ENCODE measurements at places on chromosomes 4 and X.
A peak's percentile ranks its signal among the peaks of the same experiment; 100 is the strongest.

- peak; percentile 3 for DNase-seq
Observed at GRCh38 chr4:157804986-157805385, 367.8 kb downstream of the GASK1B start.

DNA sequence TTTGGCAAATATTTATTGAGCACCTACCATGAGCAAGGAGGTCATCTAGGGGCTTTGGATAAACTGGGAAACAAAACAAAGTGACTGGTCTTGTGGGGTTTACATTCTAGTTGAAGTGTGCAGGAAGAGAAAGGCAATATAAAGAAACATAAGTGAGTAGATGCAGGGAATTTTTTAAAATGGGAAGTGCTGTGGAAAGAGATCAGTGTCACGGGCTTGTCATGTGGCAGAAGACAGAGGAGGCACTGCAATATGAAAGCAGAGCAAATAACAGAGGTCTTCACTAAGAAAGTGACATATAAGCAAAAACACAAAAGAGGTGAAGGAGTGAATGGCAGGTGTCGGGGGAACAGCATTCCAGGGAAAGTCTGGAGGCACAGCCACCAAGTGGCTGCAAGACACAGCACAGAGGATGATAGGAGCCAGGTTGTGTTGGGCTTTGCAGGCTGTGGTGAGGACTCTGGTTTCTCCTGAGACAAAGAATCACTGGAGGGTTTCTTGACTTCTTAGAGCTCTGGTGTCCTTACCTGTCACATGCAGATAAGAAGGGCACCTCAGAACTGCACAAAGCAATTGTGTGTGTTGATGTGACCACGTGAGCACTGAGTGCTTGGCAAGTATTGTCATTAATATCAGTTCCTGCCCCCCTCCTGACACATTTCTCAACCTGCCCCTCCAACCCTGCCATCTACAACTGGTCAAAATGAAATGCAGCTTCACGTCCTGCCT is 143.5 kb downstream of the TSPAN5 start:
- no peak for DNase-seq

- no peak for DNase-seq
Observed at GRCh38 chr4:165106518-165106917, 6.1 kb downstream of the TMEM192 start.

- DNase-seq, result no peak
Observed at GRCh38 chr4:167989815-167990214, 102.5 kb upstream of the ANXA10 start.

DNA sequence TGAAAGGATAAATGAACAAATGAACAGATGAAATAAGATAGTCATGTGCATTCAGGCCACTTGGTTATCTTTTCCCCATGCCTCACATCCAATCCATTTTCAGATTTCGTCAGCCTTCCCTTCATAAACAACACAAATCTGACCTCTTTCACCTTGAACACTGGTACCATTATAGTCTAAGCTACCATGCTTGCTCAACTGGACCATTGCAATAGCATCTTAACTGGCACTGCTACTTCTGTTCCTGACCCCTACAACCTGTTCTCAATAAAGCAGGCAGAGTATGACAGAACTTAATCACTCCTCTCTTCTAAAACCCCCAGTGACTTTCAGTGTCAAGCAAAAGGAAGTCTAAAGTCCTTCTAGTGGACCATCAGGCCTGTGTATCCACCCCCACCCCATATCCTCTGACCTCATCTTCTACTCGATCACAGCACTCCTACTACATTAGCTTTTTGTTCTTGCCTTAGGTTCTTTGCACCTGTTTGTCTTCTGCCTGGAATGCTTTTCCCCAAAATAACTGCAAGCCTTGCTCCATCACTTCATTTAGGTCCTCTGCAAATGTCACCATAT is 40.7 kb downstream of the LARP7 start:
- DNase-seq, result no peak
